ENCODE measurements at places on chromosomes 1 and 21.

DNA sequence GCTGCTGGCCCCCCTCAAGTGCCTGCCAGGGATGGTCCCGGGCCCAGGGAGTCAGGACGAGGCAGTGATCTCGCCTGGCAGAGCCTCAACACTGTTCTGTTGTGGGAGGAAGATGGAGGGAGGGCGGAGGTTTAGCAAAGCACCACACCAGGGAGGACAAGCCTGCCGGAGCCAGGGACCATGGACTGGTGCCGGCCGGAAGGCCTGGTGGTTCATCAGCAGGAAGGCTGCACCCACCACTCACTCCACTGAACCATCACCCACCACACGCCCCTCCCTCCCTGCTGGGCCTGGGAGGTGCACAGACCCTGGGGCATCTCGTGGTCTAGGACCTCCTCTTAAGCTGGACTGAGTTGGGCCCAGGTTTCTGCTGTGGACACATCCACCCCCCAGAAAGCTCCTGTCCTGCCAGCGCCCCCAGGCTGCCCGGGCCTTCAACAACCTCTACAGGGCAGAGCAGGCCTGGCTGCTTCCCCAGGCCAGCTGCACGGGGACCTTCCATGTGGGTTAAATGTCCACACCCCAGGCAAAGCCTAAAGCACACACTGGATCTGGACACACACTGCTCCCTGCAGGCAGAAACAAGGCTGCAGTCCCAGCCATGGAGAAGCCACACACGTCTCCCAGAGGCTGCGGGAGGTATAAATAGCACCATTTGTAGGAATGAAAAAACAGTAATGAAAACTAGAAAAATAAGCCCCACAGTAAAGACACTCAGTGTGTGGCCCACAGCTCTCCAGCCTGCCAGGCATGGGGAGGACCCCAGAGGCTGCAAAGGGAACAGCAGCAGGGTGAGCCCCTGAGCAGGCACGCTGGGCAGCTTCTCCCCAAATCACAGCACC is 10.4 kb upstream of the TMEM240 start:
- no peak for DNase-seq

DNA sequence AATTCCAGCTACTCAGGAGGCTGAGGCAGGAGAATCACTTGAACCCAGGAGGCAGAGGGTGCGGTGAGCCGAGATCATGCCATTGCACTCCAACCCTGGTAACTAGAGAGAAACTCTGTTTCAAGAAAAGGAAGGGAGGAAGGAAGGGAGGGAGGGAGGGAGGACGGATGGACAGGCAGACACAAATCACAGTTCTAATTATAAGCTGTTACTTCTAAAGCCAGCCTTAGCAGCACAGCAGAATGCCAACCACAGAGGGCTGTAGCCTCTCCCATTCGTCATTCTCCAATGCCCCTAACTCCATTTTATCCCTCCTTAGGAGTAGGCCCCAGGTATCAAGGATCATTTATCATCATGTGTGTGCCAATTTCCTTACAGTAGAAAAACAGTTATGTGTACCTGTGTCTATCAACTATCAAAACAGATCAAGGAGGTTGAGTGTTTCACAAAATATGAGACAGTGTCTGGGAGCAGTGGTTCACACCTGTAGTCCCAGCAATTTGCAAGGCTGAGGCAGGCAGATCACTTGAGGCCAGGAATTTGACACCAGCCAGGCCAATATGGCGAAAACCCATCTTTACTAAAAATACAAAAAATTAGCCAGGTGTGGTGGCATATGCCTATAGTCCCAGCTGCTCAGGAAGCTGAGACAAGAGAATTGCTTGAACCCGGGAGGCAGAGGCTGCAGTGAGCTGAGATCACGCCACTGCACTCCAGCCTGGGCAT is 19.1 kb downstream of the USP48 start:
- no peak for DNase-seq

DNA sequence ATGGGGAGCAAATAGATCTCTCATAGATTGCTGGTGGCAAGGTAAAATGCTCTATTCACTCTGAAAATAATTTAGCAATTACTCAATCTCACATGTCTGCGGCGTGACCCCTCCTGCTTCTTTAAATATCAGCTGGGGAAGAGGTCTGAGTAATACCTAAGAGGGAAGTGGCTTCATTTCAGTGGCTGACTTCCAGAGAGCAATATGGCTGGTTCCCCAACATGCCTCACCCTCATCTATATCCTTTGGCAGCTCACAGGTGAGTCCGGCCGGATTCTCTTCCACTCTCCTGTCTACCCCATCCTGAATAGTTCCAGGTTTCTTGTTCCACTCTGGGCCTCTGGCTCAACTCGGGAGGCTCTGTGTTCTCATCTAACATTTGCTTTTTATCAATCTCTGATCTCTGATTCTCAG is at the start of gene SLAMF7:
SLAMF7 (plus strand) TSS at position 150 of the 414 bp plus-strand sequence; CDS start at position 205, 55 bp downstream.
- no peak for DNase-seq

- DNase-seq, result no peak
These were observed 635 bp upstream of the MMEL1 start for GRCh38 chr1:2633366-2633935.

DNA sequence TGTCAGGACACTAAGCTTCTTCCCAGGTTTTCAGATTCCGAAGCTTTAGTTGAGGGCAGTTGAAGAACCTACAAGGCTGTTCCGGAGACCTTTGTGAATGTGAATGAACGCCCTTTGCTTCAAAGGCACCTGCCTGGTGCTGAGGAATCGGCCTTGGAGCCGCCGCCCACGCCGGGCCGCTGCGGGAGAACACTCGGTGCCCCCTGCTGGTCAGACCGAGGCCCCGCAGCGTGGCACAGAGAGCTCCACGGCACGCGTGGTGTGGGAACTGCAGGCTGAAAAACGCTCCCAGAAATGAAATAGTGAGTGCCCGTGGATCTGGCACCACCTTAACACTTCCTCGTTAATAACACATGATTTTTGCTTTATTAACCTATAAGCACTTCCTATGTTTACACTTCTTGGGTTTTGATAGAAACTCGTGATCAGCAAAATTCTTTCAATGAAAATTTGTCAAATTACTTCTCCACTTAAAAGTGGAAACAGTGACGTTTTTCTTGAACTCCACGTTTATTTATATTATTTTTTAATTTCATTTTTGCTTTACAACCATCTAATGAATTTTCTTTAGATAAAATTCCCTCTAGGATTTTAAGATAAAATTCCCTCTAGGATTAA is 460.6 kb downstream of the DSCAM start:
- DNase-seq, result peak; percentile 65

DNA sequence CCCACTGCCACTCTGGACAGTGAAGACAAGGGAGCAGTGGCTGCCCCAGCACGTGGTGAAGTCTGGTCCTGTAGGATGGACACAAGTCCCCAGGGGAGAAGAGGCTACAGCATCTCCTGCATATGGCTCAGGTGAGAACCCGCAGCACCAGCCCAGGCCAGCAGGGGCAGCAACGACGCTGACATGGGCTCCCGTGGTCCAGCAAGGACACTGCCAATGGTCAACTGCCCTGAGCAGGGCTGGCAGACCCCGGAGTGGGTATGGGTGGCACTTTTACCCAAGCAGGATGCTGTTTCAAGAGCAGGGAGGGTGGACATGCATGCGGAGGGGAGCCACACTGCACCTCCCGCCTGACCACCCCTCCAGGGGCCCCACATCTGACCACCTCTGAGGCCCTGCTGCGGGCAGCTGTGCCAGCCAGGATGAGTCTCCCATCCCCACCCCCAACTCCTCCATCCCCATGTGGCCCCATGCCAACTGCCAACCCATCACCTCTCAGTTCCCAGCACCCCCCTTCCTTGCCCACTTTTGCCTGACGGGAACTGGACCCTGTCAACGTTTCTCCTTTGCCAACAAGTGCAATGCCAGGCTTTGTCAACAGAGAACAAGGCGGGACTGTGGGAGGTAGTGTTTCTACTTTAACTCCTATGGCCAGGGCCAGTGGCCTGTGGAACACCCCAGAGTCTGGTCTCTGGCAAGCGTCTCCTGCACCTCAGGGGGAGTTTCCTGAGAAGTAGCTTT is 8.6 kb downstream of the MORN1 start:
- no peak for DNase-seq

- no peak for DNase-seq
These were observed 156.0 kb downstream of the GLUL start for GRCh38 chr1:182235604-182235951.

- DNase-seq, result peak; percentile 96
These were observed at the start of gene POFUT2 for GRCh38 chr21:45287438-45288391. Gene POFUT2 (minus strand): TSS chr21:45287895. CDS start chr21:45287871, 24 bp downstream.

- DNase-seq, result no peak
These were observed 34.8 kb downstream of the KCNQ4 start for GRCh38 chr1:40818264-40818961.

GRCh38 chr1:180786624-180787023 is 126.1 kb upstream of the KIAA1614 start:
- no peak for DNase-seq

- no peak for DNase-seq
These were observed 393.3 kb downstream of the PTBP2 start for GRCh38 chr1:97114842-97115241.

- no peak for DNase-seq
These were observed 50.8 kb upstream of the POU3F1 start for GRCh38 chr1:38097284-38097898.

- no peak for DNase-seq
These were observed 238.6 kb downstream of the TRABD2B start for GRCh38 chr1:47758341-47759250.

DNA sequence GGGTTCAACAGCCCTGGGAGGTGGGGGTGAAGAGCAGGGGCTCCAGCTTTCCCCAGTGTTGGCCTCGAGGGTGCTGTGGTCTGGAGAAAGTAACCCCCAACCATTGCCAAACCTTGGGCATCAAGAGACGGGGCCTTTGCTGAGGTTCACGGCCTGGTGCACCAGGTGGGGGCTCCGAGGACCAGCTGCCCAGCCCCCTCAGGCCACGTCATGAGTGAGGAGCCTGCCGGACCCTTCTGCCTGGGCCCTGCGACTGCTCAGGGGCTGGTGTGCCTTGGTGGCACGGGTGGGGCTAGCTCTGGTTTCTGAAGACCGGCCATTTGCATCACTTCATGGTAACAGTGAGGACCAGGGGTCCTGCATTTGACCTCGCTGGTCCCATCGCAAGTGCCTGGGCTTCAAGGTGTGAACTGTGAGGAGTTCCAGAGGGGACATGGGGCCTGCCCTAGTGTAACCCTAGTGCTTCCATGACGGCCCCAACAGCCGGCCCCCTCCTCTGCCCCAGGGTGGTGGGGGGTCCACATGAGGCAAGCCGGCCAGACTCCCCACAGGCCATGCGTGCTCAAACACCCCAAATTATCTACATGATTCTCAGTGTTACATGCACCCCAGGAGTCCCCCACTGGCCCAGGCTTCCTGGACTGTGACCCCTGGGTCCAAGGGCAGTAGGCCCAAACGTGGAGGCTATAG is 13.5 kb downstream of the MORN1 start:
- no peak for DNase-seq

DNA sequence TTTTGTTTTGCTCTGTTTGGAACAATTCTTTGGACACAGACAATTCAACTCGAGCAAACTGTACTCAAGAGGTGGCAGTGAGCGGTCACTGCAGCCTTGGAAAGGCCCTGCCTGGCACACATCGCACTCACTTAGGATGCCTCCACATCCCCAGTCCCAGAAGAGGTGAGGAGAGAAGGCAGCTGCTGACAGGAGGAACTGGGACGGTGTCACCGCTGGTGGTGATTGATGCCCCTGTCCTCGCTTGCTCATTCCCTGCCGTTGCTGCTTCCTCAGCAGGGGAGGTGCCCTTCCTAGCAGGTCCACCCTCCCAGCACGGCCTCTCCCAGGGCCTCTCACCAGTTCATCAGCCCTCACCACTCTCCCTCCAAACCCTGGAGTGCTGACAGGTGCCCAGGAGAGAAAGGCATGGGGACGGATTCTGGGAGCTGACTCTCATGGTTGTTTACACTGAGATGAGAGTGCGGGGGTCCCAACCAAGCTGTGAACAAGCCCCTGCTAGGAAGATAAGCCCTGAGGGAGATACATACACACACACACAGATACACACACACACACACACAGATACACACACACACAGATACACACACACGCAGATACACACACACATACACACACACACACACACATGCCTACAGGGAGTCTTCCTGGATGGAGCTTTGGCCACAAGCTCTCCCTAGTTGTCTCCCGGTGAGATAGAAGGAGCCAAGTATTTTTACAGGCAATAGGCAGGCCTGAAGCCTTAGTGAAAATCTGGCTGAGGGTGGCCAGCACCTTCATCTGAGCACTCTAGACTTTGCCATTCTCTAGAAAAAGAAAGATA is 101.1 kb downstream of the CDC7 start:
- DNase-seq, result no peak

- no peak for DNase-seq
These were observed 93.0 kb downstream of the SPATA46 start for GRCh38 chr1:162283657-162284056.

DNA sequence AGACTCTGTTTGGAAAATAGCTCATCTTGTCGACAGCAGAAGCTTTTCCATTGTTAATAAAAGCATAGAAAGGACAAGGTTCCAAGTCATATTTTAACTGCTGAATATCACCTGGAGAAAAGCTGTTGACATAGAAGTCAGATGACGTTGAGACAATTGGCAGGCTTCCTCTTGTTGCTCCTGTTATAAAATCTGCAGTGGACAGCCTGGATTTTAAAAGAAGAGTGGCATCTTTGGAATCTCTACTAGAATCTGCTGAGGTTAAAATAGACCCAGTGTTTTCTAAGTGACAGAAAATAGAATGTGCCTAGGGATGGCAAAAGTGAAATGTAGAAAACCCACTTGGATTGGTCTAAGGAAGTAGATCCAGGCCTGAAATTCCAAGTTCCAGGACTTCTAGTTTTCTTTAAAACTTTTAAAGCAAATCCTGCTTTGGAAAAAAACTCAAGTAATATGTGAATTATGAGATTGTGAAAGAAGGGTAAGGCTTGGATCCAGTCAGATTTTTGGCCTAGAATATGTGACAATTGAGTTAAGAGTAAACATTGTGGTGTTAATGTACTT is 53.6 kb upstream of the NEXN start:
- no peak for DNase-seq

GRCh38 chr1:39411526-39412478 is 79.6 kb upstream of the BMP8A start:
- DNase-seq, result no peak

DNA sequence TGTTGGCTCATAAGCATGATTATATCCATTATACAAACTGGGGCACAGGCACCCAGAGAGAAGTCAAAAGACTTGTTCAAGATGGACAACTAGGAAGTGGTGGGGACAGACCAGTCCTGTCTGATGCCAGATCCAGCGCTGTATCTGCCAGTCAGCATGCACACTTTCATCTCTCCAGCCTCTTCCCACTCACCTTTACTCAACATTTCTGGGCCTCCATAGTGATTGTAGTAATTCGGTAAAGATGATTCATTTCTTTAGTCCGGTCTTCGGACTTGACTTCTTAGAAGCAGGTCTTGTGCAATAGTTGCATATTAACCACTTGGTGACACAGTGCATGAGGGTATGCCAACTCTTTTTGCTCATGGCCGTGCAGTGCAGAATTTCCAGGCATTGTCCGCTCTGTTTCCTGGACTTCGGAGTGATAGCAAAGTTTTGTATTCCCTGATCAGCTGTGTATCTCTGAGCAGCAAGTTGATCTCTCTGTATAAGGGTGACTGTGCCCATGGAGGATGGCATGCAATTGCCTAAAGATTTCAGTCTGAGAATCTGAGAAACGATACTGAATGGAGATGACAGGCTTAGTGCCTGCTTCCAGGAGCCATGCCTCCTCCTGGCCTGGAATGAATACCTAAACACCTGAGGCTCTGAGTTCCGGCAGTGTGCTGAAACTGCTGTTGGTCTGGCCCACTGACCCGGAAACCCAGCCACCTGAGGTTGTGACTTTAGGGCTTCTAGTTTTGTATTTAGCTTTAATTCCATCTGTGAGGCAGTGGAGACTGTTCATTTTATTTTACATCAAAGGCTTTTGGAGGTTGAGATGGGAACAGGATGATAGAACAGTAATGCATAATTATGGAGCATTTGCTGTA is 39.0 kb downstream of the GALNT2 start:
- no peak for DNase-seq

GRCh38 chr1:230139741-230140140 is 72.7 kb downstream of the GALNT2 start:
- no peak for DNase-seq

Measured in NCI-H187 (cell line).